ENCODE measurements at places on chromosomes 1 and 21.

DNA sequence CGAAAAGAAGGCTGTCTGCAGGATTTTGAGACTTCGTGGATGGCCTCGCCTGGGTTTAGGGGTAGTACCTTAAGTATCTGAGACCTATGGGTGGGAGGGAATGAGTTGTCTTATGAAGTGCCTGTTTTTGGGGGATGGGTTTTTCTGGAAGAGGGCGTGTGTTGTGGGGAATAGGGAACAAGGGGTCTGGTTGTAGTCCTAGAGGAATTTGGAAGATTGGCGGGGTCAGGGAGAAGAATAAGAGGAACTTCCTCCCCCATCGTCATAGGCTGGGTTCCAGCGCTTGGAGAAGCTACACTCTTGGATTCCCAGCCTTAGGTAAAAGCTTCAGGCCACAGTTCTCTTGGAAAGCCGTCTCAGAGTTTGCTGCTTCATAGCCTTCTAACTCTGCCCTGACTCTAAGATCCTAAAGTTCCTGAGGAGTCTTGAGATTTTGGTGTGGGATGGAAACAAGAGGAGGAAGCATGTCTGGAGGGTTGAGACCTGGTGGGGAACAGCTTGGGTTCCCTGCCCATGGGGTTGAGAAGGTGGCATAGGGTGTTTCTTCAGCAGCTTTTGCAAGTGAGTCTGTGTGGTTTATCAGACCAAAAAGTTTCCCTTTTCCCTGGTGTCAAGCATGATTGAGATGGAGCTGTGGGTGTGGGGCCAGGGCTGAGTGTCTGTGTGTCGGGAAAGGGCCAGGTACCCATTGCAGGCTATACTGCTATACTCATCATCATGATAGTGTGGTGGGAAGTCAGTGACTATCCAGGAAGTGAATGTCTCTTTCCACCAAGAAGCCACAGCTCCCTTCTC is 1.8 kb downstream of the VANGL2 start:
- DNase-seq, result peak; percentile 57

GRCh38 chr1:25675729-25676476 is 59.3 kb downstream of the MAN1C1 start:
- DNase-seq, result no peak

DNA sequence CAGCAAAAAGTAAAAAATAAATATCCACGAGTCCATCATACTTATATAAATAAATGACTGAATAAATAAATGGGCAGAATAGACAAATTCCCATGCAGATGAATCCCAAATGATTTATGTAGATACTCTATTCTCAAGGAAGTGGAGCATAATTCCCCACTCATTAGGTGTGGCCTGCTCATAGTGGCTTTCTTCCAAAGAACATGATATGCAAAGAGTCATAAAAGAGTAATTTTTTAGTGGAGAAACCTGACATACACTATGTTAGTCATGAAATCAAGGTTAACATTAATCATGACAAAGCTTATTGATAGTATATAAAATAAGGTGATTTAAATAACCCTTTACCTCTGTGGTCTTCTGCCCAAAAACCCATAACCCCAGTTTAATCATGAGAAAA is 298.9 kb downstream of the DPYD start:
- DNase-seq, result no peak

GRCh38 chr1:43836267-43836951 is 97.2 kb upstream of the ARTN start:
- peak; percentile 70 for DNase-seq

DNA sequence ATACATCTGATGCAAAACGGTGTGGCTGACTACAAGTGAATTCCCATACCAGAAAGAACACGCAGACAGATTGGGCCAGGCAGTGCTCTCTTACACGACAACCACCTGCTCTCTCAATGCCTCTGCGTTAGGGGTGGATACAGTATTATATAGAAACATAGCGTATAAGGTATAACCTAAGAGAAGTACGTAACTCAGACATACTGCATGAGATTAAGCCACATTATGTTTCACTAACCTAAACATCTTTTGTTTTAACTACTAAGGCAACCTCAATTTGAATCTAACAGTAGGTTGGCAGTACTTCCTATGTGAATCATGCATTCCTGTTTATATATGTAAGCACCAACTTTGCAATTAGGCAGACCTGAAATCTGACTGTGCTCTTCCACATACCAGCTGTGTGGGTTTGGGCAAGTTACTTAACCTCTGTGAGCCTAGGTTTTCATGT is 58.1 kb upstream of the COA6 start:
- no peak for DNase-seq

DNA sequence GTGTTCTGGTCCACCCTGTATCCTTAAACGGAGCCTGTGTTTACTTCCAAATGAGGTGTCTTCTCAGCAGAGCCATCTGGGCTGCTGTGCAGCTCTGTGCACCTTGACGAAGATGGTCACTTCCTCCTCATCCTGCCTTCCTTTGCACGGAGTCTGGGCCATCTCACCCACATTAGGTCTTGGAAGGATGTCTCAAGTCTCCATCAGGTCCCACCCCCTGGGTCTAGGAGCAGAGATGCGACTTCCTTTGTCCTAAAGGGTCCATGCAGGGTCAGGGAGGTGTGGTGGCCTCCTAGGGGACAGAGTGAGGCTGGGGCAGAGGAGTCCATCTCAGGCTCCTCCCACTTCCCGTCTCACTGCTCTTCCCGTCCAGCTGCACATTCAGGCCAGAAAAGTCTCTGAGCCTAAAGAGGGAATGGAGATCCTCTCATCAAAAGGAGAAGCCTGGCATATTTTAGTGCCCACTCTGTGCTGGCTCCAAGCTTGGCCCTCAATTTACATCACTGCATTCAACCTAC is 209.2 kb downstream of the MATN1 start:
- DNase-seq, result no peak

DNA sequence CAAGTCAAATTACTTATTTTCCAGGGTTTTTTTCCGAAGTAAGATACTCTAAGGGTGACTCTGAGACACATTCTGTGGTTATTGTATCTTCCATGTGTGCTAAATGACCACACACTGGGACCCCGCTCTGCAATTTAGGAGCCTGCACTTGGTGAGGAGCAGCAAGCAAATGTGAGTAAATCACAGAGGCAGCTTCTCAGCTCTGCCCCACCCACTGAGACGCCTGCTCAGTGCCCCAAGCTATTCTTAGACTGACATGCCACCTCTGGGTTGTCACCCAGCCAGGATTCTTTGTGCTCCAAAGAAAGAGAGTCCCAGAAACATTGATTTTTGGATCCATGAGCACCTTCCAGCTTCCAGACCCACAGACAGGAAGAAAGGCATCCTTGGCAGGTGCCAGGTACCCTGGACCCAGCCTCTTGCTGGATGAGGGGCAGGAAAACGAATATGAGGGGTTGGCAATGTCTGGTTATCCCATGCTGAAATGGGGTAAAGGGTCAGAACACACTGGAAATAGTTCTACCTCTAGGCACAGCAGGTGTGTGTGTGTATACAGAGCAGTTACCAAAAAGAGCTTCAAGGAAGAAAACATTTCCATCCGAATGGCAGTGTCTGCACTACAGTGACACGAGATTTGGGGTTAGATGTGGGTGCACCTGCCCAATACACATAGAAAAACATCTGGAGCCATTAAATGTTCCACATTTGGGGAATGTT is 41.2 kb downstream of the TNR start:
- no peak for DNase-seq

DNA sequence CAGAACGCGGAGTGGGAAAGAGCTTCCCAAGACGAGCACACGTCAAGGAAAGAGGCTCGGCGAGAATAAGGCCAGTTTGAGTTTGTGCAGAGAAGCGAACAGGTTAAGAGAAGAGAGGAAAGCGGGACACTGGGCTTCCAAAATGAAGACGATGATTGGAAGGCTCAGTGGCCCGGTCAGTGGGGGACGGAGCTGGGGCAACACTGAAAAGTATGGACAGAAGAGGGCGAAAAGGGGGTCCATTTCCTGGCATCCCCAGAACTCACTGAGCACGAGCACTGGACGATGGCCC is 258 bp downstream of the CCT3 start:
- no peak for DNase-seq

DNA sequence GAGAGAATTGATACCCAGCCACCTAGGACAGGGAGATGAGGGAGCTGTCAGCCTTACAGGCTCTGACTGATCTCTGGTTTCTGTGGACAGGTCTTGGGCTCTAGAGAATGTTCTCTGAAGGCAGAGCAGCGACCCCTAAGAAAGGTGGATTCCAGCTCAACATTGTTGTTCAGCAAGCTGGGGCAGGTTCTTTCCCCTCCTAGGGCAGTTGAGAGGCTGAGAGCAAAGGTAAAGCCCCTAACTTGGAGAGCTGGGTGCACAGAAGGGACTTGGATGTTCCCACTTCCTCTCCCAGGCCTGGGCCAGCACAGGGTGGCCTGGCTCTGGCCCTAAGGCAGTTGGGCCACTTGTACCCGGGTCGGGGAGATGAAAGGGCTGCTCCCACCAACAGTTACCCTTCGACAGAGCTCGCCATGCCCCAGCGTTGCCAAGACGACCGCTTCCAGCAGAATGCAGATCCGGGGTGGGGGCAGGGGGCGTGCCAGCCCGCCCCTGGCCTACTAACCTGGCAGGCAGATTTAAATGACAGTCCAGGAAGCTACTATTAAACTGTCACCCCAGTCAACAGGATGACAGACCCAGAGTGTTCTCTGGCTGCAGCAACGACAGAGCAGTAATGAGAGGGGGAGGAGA is 31.6 kb downstream of the LRP8 start:
- no peak for DNase-seq

- no peak for DNase-seq
These were observed 20.6 kb upstream of the RCAN3 start for GRCh38 chr1:24481843-24482610.

DNA sequence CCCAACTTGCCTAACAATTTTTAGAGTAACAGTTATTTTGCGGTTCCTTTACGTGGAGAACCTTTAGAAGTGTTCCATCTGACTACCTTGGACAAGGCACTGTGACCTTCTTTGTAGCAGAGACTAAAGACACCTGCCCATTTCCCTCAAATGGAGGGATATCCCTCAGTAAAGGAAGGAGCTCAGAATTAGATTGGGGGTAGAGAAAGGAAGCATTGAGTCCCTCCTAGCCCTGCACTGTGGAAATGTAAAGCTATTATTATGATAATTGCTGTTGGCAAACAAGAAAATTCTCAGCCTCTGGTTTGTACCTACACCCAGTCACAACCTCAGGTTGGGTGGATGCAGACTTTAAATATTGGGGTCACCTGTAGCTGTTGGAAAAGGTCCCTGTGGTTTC is 72.6 kb upstream of the MACF1 start:
- no peak for DNase-seq

- DNase-seq, result no peak
These were observed 20.7 kb downstream of the DIPK1A start for GRCh38 chr1:92940541-92940940.

GRCh38 chr1:108551137-108551862 is 8.6 kb upstream of the EEIG2 start:
- peak; percentile 37 for DNase-seq

DNA sequence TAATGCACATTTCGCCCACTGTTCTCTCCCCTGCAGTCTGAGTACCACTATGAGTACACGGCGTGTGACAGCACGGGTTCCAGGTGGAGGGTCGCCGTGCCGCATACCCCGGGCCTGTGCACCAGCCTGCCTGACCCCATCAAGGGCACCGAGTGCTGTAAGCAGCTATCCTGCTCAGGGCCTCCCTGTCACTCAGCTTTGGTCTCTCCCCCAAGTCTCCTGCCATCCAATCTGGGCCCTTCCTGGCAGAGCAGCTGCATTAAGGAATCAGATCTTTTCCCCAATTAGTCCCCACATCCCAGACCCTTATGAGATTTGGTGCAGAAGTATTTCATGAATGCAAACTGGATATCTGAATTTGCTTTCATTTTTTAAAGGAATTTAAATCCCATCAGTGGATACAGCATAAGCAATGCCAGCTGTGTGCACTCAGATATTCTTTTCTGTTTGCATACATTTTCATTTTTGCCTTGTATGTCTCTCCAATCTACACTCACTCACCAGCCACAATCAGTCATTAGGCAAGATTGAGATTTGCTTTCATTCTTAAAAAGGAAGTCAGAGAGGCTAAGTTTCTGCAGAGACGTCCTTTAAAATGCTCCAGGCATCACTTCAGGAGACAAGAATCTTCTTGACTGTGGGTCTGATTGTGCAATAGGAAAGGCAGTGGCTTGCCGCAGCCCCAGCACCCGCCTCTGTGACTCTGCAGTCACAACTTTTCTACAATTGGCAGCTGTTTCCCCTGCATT is 48.1 kb downstream of the ELAPOR1 start:
- peak; percentile 84 for DNase-seq

DNA sequence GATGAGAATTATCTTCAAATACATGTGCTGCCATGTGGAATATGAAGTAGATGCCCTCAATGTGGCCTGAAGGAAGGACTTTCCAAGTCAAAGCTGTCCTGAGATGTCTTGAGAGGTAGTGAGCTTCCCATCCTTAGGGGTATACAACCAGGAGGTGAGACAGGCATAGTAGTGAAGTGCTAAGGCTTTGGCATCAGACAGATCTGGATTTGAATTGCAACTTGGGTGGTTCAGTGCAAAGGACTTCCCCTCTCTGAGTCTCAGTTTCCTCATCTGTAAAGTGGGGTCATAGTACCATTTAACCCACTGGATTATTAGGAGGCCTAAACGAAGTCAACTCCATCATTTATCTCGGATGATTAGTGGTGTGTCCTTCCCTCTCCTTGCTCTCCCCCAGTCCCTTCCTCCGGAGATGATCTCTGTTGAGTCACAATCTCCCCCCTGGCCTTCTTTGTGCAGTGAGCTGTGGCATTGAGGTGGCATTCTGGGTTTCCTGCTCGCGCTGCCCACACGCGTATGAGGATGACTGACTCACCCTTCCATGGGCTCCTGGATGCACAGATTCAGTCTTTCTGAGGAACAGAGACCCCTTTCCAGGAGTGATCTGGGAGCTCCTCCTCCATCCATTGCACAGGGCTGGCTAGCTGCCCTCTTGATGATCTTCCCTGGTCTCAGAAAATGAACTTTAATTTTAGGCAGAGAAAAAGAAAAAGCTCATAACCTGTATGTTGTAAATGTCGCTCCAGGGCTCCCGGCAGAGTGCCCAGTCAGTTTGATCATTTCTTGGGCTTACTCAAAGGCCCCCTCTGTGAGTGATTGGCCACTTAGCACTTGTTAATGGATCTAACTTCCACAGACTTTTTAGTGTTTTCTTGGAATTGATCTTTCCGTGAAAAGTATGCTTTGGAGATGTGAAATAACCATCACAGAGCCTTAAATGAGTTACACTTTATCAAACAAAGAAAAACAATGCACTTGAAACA is 354.6 kb downstream of the PTPRU start:
- DNase-seq, result no peak

GRCh38 chr1:31763671-31764311 is 349 bp downstream of the ADGRB2 start:
- DNase-seq, result no peak

- DNase-seq, result no peak
These were observed 1.1 kb upstream of the S100A9 start for GRCh38 chr1:153356392-153357075.
